ENCODE measurements at places on chromosomes 11 and 22.

- DNase-seq, result no peak
- no peaks in the 10 kb centered on the region for H3K27me3 ChIP-seq
- H3K4me3 ChIP-seq, result no peak overlapping the region
- H3K4me1 ChIP-seq, result no peaks in the 10 kb centered on the region
- no peaks in the 10 kb centered on the region for H3K36me3 ChIP-seq
Measured at GRCh38 chr11:127644366-127644765, 643.8 kb upstream of the KIRREL3 start.

DNA sequence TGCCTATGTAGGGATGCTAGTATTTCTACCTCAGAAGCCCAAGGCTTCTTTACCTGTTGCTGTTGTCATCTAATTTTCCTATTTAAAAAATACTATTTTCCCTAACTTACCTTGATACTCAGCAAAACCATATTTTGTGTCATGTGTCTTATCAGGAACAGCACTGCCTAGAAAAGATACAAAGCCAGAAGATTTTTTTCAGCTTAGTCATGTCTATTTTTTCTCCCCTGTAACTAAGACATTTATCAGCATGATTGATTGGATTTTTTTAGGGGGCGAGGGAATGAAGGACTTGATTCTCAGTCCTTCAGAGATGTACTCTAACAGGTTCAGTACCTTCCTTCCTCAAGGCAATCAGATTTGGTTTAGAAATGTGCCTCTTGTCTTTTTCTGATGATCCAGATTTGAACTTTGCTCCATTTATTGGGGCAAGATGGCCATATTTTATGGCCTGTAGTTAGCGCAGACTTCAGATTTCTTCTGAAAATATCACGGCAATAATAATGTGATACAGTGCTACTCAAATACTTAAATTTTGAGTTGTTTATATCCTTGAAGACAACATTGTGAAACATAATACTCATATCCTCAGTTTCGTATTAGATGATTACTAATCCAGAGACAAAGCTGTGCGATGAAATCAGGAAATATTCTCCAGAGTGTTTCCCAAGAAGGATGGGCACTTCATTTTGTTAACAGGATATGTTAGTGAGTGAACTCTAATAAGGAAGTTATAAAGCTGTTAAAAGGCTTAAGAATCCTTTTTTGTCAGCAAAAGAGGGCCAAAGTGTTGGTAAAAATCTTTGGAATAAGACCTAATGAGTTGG is 3.8 kb upstream of the PIK3IP1 start:
- no peaks in the 10 kb centered on the region for H3K27me3 ChIP-seq
- H3K4me1 ChIP-seq, result peaks cover 27% of the 10 kb centered on the region
- peak overlapping the region; percentile 43 for H3K27ac ChIP-seq
- H3K36me3 ChIP-seq, result no peaks in the 10 kb centered on the region

DNA sequence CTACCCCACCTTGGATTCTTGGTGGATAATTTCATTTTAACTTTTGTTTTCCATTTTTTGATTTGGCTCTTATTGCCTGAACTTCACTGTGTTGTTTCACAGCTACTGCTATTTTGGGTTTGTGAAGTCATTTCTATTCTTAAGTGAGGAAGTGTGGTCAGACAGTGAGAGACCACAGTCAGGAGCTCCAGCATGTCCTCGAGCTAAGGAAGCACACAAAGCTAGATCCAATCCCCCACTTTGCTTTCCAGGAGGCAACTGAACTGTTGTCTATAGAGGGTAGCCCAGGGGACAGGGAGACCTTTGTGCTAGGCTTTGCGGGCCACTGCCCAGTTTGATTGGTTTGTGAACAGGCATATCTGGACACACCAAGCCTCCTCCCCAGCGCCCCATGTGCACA is 251.8 kb upstream of the KIRREL3 start:
- H3K4me1 ChIP-seq, result peaks cover 7% of the 10 kb centered on the region
- DNase-seq, result no peak
- no peak overlapping the region for H3K27ac ChIP-seq
- no peaks in the 10 kb centered on the region for H3K36me3 ChIP-seq
- no peak overlapping the region for H3K4me3 ChIP-seq

DNA sequence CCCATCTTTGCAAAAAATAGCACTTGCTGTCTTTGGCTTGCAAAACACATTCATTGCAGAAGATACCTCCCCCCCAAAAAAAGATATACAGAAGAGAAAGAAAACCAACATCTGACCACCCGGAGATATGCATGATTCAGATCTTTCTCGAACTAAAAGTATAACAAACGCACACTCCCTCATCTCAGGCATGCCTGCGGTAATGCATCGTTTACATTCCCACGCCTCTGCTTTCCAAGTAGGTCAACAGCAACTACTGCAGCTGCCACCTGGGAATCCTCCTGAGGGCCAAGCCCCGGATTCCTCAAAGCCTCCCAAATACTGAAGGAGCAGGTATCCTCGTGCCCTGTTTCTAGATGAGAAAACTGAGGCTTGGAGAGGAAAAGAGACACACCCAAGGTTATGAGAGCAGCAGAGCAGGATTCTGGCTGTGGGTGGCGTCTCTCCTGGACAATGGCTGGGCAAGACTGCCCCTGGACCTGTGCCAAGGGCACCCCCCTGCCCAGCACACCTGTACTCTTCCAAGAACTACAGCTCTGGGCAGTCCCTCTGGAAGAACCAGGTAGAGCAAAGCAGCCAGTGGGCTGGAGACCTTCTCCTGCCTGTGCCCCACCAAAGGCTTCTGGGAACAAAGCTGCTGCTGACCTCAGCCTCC is 38.1 kb downstream of the NUP50 start:
- no peaks in the 10 kb centered on the region for H3K4me1 ChIP-seq
- H3K4me3 ChIP-seq, result no peak overlapping the region
- H3K36me3 ChIP-seq, result no peaks in the 10 kb centered on the region
- H3K27me3 ChIP-seq, result no peaks in the 10 kb centered on the region

DNA sequence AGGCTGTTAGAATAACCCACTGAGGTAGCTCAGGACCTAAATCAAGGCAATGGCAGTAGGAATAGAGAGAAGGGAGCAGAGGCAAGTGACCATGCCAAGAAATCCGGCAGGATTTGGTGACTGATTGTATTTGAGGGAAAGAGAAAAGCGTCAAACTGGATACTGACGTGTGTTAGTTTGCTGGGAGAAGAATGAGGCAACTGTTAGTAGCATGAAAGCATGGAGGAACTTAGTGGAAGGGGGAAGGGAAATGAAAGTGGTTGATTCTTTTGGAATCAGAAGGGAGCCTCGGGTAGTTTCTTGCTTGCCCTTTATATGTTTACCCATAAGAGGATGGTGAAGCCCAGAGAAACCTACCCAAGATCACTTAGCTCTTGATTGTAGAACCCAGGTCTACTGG is 8.3 kb downstream of the PPFIBP2 start:
- H3K27me3 ChIP-seq, result no peaks in the 10 kb centered on the region
- no peak for DNase-seq
- no peaks in the 10 kb centered on the region for H3K4me1 ChIP-seq
- H3K27ac ChIP-seq, result no peak overlapping the region
- no peaks in the 10 kb centered on the region for H3K36me3 ChIP-seq
- no peak overlapping the region for H3K4me3 ChIP-seq

DNA sequence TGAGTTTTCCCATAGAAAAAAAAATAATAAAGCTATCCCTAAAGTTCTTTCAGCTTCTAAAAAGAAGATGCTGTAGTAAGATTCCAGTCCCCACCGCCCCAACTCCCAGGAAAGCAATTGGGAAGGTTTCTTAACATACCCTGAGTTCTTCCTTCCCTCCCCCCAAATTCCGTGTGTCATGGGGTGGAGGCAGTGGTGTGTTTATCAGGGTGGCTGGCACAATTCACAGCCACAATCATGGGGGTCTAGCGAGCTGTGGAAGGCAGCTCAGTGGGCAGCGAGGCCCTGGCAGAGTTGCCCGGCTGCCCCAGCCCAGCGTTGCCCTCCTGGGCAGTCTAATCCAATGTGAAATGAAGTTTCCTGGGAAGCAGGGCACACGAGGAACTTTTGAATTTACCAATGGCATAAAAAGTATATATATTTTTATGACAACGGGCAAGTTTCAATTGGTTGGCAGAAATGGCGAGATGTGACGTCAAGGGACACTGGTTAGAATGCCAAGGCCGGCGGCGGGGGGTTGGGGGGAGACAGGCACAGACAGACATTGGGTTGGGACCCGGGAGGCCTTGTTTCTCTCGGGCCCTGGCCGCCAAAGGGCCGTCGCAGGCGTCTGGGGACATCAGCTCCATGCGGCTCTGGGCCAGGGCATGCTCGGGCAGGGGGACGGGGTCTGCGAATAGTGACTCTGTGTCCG is 80.7 kb upstream of the PPARA start:
- peak overlapping the region; percentile 100 for H3K27ac ChIP-seq
- DNase-seq, result peak; percentile 89
- peaks cover 22% of the 10 kb centered on the region for H3K4me1 ChIP-seq
- H3K36me3 ChIP-seq, result peaks cover 7% of the 10 kb centered on the region

DNA sequence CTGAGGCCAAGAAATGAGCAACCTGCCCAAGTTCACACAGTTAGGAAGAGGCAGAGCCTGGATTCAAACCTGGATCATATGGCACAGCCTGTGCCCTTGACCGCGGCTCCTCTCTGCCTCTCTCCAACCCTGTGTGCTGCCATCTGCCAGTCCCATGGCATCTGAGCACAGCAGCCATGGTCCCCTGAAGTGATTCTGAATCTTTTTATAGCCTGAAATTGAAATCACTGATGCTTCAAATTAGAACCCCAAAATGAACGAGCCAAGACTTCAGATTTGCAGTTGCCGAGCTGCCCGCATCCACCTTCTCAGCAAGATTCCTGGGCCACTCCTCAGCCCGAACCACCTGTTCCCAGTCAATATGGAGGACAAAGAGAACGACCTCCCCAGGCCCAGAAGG is 252.7 kb downstream of the CTTN start:
- peaks cover 7% of the 10 kb centered on the region for H3K27me3 ChIP-seq
- no peaks in the 10 kb centered on the region for H3K4me1 ChIP-seq
- no peak overlapping the region for H3K27ac ChIP-seq
- no peak overlapping the region for H3K4me3 ChIP-seq

GRCh38 chr22:24233816-24234215 is 11.1 kb downstream of the GGT5 start:
- H3K27ac ChIP-seq, result no peak overlapping the region
- H3K4me3 ChIP-seq, result no peak overlapping the region
- H3K36me3 ChIP-seq, result peaks cover 5% of the 10 kb centered on the region
- H3K4me1 ChIP-seq, result no peaks in the 10 kb centered on the region
- DNase-seq, result peak; percentile 46
- H3K27me3 ChIP-seq, result no peaks in the 10 kb centered on the region

DNA sequence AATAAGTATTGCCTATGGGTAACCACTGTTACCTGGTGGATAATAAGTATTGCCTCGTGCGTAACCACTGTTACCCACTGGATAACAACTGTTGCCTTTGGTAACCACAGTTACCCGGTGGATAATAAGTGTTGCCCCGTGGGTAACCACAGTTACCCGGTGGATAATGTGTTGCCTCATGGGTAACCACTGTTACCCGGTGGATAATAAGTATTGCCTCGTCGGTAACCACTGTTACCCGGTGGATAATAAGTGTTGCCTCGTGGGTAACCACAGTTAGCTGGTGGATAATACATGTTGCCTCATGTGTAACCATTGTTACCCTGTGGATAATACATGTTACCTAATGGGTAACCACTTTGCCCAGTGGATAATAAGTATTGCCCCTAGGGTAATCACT is 9.8 kb upstream of the NXPE4 start:
- no peaks in the 10 kb centered on the region for H3K36me3 ChIP-seq
- H3K27me3 ChIP-seq, result no peaks in the 10 kb centered on the region
- H3K27ac ChIP-seq, result no peak overlapping the region
- H3K4me3 ChIP-seq, result no peak overlapping the region
- no peaks in the 10 kb centered on the region for H3K4me1 ChIP-seq
- DNase-seq, result no peak

DNA sequence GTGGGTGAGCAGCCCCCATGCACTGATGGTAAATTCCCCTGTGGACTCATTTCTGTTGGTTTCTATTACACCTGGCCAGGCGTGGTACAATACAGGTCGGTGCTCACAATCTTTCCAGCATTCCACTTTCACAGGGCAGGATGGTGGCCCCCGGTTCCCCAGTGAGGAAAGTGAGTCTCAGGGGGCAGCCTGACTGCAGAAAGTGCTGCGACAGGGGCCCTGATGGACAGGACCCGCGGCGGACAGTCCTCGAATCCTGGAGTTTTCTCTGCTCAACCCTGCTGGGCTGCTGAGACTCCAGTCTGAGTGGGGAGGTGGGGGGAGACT is 3.1 kb upstream of the PGGHG start:
- H3K4me3 ChIP-seq, result no peak overlapping the region
- no peak for DNase-seq
- H3K27ac ChIP-seq, result no peak overlapping the region
- no peaks in the 10 kb centered on the region for H3K36me3 ChIP-seq
- peaks cover 64% of the 10 kb centered on the region for H3K27me3 ChIP-seq

DNA sequence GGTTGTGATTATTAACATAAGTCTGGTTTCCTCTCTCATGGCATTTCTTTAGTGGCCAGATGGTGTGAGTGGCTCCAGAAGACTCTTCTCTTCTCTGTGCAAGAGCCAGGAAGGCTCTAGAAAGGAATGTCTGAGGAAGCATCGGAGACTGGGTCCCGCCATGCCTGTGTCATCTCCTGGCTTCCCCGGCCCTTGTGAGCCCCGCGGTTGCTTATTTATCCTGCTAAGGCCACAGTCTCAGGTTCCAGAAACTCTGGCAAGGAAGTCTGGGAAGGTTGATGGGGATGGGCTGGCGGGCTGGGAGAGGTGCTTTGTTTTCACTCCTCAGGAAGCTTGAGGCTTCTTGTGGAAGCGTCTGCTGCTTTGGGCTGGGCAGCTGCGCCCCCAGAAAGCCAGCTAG is 18.9 kb downstream of the BCR start:
- H3K4me3 ChIP-seq, result no peak overlapping the region
- H3K27ac ChIP-seq, result no peak overlapping the region
- H3K36me3 ChIP-seq, result no peaks in the 10 kb centered on the region
- peaks cover 40% of the 10 kb centered on the region for H3K4me1 ChIP-seq

DNA sequence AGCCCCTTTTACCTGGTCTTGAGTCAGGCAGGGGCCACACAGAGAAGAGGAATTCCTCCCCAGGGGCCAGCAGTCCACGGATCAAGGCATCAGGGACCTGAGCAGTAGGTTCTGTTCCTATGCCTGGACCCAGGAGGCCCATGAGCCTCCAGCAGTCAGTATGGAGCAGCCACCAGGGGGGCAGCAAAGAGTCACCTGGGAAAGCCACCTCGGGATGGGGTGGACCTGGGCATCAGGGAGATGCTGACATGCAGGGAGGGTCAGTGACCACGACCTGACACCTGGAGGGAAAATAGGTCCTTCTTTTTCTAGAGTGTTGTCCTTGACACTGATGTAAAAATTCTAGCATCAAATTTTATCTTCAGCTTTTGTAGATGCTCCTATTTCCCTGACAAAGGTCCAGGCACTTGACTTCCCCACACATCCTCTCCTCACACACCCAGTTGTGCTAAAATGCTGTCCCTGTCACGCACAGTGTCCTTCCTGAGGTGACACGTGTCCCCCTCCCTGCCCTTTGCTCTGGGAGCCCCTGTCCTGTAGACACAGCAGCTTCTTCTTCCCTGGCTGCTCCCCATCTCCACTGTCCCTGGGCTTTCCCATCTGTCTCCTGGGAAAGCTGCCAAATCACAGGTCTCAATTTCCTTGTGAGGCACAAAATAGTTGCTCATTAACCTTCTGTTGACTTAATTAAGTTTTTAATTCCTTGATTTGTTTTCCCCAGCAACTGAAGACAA is 70.0 kb upstream of the IGLL5 start:
- no peaks in the 10 kb centered on the region for H3K27me3 ChIP-seq
- no peaks in the 10 kb centered on the region for H3K36me3 ChIP-seq
- H3K27ac ChIP-seq, result no peak overlapping the region
- peaks cover 5% of the 10 kb centered on the region for H3K4me1 ChIP-seq
- DNase-seq, result no peak

GRCh38 chr22:29166180-29166579 is 39.5 kb upstream of the EMID1 start:
- no peaks in the 10 kb centered on the region for H3K4me1 ChIP-seq
- no peak overlapping the region for H3K4me3 ChIP-seq
- H3K27ac ChIP-seq, result no peak overlapping the region
- no peak for DNase-seq
